ENCODE measurements at places on chromosomes 3 and 15. TPM values are rescaled to one million over a fixed set of nuclear protein-coding genes. Genes with fewer than 3 reads are reported as not detected.

- no peak for DNase-seq
Observed at GRCh38 chr3:85337895-85338294, 379.1 kb downstream of the CADM2 start.

FGF7 gene
- 50.0 TPM for total RNA-seq

ACVR2B gene
- 6.2 TPM for total RNA-seq

DNA sequence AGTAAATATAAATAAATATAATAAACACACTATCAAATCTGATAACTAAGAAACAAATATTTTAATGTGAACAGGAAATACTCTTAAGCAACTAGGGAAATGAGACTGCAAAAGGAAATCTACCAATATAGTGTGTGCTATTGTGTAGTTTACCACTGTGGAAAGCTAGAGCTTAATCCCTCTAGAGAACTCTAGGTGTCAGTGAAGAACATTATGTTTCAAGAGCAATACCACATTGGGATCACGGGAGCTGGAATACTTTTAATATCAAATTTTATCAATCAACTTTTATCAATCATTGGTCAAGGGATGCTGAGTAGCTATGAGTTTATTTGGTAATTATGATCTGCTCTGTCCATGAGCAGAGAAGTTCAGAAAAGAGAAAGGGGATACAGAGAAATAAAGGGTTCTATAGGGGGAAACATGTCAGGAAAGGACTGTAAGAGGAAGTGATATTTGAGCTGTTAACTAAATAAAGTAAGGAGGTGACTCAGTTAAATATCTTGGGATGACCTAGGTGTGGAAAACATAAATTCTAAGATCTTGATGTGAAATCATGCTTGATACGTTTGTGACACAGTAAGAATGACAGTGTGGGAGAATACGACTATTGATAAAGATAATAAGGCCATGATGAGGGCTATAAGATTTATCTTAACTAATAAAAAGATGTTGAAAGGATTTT lies 762.2 kb upstream of the ALCAM start:
- DNase-seq: no peak

DNA sequence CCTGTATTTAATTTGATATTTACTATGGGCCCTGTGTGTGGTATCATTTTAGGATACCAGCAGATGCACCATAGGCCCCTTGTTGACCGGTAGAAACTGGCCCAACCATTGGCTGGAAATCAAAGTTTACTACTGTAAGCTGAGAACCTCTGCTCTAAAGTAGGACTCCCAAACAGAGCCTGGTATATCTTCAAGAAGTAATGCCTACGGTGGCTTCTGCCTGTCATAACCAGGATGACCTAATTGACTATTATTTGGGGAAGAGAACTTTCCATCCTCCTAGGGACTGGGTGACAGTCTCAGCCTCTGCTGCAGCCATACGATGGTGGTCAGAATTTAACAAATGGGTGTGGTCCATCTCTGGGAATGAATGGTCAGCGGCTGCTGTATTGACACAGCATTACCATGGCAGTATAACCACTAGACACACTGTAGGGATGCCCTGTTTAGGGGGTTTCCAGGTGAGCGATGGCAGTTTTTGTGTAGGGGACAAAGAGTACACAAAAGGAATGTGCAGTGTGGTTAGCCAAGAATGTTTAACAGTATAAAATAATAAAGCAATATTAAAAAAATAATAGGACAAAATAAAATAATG lies 37.3 kb downstream of the RARB start:
- no peak for DNase-seq

OSTN gene
- total RNA-seq: 0.06 TPM

PLCH1 gene
- total RNA-seq: 1.6 TPM

NOX5 gene
- 0.17 TPM for total RNA-seq

Data from right cardiac atrium (tissue), 5 donors.